ENCODE measurements at places on chromosomes 13 and 19. TPM values are rescaled to one million over a fixed set of nuclear protein-coding genes. Genes with fewer than 3 reads are reported as not detected.

CRTC1 gene
- 2.0 TPM for total RNA-seq

MBD3L3 gene
- not detected for total RNA-seq

PSG3 gene
- 0.13 TPM for total RNA-seq

C13orf46 gene
- 0.16 TPM for total RNA-seq

CEACAM3 gene
- not detected for total RNA-seq

CGB3 gene
- total RNA-seq, result not detected

TARM1 gene
- not detected for total RNA-seq

PGPEP1 gene
- total RNA-seq, result 21.6 TPM

FBXO17 gene
- total RNA-seq, result 13.6 TPM

COX7A1 gene
- 27.5 TPM for total RNA-seq

INSL3 gene
- total RNA-seq, result not detected

ZNF43 gene
- 18.8 TPM for total RNA-seq

ERICH6B gene
- total RNA-seq, result not detected

BEST2 gene
- total RNA-seq, result not detected

SHANK1 gene
- total RNA-seq, result 0.19 TPM

ZNF100 gene
- total RNA-seq, result 8.3 TPM

PRRG2 gene
- 3.7 TPM for total RNA-seq

ZNF677 gene
- total RNA-seq, result 23.4 TPM

S1PR5 gene
- 0.13 TPM for total RNA-seq

OR7C1 gene
- total RNA-seq, result not detected

PSG11 gene
- total RNA-seq, result not detected

UPK1A gene
- total RNA-seq, result not detected

PSG6 gene
- not detected for total RNA-seq

IQCN gene
- 0.31 TPM for total RNA-seq

NDUFB7 gene
- total RNA-seq, result 463 TPM

IFNL1 gene
- total RNA-seq, result not detected

ZNF563 gene
- 2.7 TPM for total RNA-seq

ACP5 gene
- total RNA-seq, result 0.19 TPM

DZIP1 gene
- 0.97 TPM for total RNA-seq

TJP3 gene
- total RNA-seq, result 0.06 TPM

LILRB5 gene
- total RNA-seq, result not detected

ZNF552 gene
- total RNA-seq, result 7.9 TPM

ATCAY gene
- not detected for total RNA-seq

NOTCH3 gene
- total RNA-seq, result 3.4 TPM

ERFL gene
- total RNA-seq, result not detected

CLEC4G gene
- not detected for total RNA-seq

ZNF486 gene
- total RNA-seq, result 4.2 TPM

TMEM150B gene
- total RNA-seq, result not detected

CYP4F12 gene
- not detected for total RNA-seq

DUXA gene
- not detected for total RNA-seq

SH2D3A gene
- total RNA-seq, result 0.32 TPM

ZNF441 gene
- 6.5 TPM for total RNA-seq

NCLN gene
- 66.3 TPM for total RNA-seq

Data from bladder microvascular endothelial cell (primary cell).